ENCODE measurements at places on chromosomes 12 and 14. TPM values are rescaled to one million over a fixed set of nuclear protein-coding genes. Genes with fewer than 3 reads are reported as not detected.

SDSL gene
- 10.5 TPM for total RNA-seq

BTG1 gene
- 56.5 TPM for total RNA-seq

SIX6 gene
- total RNA-seq: not detected

LAG3 gene
- total RNA-seq: 2.0 TPM

CFL2 gene
- total RNA-seq: 110 TPM

C3AR1 gene
- 7.1 TPM for total RNA-seq

CCDC177 gene
- not detected for total RNA-seq

DNA sequence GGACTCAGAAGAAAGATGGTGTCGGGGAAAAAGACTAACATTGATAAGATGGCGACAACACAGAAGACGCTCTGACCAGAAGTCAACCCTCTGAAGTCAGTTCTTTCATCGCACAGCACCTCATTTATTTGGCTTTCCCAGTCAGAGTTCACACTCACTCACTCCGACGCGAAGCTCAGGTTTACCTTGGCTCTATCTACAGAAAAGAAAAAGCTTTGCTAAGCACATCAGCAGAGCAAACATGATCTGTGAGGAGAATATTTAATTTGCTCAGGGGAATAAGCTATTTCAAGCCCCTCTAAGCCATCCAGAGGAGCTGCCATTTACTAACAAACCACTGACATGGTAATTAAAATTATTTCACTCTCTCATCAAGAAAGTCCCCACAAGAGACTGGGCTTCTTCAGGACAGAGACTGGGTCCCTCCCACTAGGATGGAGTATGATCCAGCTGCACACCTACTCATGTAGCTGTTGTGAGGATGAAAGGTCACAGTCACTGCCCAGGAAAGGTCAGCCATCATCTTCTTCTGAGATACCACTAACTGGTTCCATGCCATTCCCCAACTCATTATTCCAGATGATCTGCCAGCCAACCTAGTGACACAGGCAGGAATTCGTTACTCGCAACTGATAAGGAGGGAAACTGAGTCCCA lies 111.4 kb downstream of the TTC7B start:
- no peak overlapping the region for H3K27ac ChIP-seq
- H3K4me1 ChIP-seq: no peaks in the 10 kb centered on the region
- no peak for DNase-seq
- H3K36me3 ChIP-seq: no peaks in the 10 kb centered on the region

GRCh38 chr14:74141703-74142102 lies 56.9 kb downstream of the LIN52 start:
- H3K27me3 ChIP-seq: no peaks in the 10 kb centered on the region
- H3K4me3 ChIP-seq: no peak overlapping the region
- H3K36me3 ChIP-seq: no peaks in the 10 kb centered on the region
- no peak overlapping the region for H3K27ac ChIP-seq
- DNase-seq: no peak

DNA sequence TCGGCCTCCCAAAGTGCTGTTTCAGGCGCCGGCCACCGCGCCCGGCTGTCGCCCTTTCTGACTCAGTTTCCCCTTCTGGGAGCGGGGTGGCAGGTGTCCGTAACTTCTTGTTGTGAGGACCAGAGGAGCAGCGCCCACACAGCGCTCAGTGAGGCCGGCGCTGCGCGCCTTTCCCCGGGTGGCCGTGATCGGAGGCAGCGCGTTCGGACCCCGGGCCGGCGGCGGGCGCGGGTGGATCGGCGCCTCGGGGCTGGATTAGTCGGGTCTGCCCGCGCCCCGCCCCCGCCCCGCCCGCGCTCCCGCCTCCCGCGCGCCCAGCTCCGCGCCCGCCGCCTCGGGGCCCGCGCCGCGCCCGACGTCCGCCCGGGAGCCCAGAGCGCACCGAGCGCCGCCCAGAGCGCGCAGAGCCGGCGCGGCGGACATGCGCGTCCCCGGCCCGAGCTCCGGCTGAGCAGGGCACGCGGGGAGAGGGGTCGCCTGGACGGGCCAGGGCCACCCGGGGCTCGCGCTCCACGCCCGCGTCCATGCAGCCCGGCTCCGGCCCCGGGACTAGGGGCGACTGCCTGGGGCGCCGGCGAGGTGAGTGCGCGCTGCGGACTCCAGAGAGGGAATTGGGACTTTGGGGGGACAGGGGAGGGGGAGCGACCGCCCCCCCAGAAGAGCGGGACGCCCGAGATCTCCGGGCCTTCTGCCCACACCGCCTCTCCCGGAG lies 50.6 kb downstream of the LRCOL1 start:
- H3K27ac ChIP-seq: no peak overlapping the region
- H3K27me3 ChIP-seq: no peaks in the 10 kb centered on the region
- H3K36me3 ChIP-seq: no peaks in the 10 kb centered on the region
- peak overlapping the region; percentile 52 for H3K4me3 ChIP-seq

DNA sequence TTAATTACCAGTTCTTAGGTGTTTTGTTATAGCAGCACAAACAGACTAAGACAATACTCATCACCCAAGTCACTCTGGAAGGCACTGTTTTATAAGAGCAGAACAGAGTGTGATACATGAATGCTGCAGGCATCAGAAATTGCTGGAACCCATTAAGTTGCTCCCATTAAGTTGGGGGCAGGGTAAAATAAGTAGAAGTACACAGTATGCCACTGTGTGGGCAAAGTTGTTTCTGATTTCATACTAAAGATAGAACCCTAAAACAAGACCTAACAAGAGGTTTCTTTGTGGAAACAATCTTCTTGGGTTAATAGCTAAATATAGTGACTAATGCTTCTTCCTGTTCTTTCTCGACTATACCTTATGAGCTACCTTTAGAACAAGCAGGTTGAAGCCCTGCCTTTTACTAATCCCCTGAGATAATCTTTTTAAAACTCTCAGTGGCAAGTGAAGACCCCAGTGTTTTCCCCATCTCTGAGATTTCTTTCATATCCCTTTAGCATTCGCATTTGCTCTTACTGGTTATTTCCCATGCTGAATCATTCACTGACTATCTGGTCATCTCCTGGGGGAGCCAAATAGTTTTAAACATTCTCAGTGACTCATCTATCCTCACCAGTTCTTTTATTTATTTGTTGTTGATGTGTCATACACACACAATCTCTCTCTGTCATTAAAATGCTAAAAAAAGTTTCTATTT lies 52.3 kb downstream of the SOCS2 start:
- no peaks in the 10 kb centered on the region for H3K36me3 ChIP-seq
- DNase-seq: peak; percentile 96
- H3K4me3 ChIP-seq: peak overlapping the region; percentile 8
- H3K27me3 ChIP-seq: no peaks in the 10 kb centered on the region

DNA sequence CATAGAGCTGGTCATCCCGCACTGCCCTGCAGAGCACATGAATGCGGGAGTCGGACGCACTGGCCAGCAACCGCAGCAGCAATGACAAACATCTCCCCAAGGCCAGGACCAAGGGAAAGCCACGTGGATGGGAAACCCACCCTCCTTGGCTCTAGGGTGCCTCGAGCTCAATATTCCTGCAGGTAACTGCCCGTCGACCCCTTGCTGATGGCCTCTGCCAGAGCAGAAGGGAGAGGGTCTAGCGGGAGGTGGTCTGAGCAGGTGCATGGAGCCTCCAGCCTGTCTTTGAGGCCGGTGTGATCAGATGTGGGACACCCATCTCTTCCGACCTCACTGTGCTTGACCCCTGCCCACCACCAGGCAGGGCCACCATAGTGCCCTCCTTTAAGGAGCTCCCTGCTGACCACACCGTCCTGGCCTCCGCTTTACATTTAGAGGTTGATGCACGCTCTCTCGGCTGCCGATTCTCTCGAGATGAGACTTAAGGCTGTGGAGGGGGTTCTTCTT lies 89.7 kb downstream of the PIWIL1 start:
- no peaks in the 10 kb centered on the region for H3K36me3 ChIP-seq
- no peaks in the 10 kb centered on the region for H3K27me3 ChIP-seq

GRCh38 chr12:107461222-107461975 lies 224.2 kb upstream of the PWP1 start:
- no peaks in the 10 kb centered on the region for H3K36me3 ChIP-seq
- H3K4me1 ChIP-seq: peaks cover 26% of the 10 kb centered on the region
- DNase-seq: peak; percentile 89
- H3K27me3 ChIP-seq: no peaks in the 10 kb centered on the region
- H3K27ac ChIP-seq: peak overlapping the region; percentile 75

DNA sequence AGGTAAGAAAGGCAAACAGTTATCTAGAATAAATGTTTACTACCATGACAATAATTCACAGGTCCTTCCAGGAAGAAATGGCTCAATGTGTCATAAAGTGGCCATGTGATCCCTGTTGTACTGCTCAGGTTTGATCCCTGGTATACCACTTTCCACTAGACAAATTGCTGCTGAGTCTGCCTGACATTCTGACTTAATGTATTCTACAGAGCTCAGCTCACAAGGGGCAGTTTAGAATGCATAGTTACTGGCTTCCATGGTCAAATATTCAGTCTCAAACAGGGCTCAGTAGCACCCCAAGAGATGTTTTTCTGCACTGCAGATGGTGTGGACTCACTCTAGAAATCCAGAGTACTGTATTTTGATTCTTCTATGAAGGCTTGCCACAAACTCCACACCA lies 21.8 kb downstream of the TSHR start:
- DNase-seq: no peak

GRCh38 chr12:107593713-107594381 lies 91.8 kb upstream of the PWP1 start:
- H3K27me3 ChIP-seq: no peaks in the 10 kb centered on the region
- H3K27ac ChIP-seq: no peak overlapping the region
- no peak for DNase-seq

GRCh38 chr14:36604757-36605505 lies 22.5 kb upstream of the NKX2-8 start:
- H3K27me3 ChIP-seq: no peaks in the 10 kb centered on the region
- no peaks in the 10 kb centered on the region for H3K36me3 ChIP-seq
- no peak overlapping the region for H3K27ac ChIP-seq
- H3K4me1 ChIP-seq: no peaks in the 10 kb centered on the region
- peak; percentile 36 for DNase-seq
- no peak overlapping the region for H3K4me3 ChIP-seq

DNA sequence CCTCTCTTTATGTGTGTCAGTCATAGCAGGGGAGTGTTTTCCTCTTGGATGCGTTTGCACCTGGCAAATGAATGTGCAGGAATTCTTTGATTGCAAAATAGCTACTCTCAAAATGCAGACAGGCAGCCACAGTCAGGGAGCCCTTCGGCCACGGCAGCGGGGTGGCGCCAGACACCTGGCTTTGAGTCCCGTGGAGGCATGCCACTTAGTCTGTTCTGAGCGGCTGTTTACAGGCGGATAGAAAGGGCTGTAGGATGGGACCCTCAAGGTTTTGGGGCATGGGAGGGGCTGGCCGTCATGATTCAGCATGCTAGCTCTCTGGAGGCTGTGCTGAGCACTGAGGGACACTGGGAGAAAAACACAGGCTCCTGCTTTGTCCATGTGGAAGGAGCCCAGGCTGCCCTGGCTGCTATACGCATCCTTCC lies 117.1 kb downstream of the SLC25A47 start:
- H3K4me3 ChIP-seq: no peak overlapping the region
- H3K36me3 ChIP-seq: no peaks in the 10 kb centered on the region
- H3K4me1 ChIP-seq: peaks cover 47% of the 10 kb centered on the region
- DNase-seq: peak; percentile 80
- no peaks in the 10 kb centered on the region for H3K27me3 ChIP-seq

DNA sequence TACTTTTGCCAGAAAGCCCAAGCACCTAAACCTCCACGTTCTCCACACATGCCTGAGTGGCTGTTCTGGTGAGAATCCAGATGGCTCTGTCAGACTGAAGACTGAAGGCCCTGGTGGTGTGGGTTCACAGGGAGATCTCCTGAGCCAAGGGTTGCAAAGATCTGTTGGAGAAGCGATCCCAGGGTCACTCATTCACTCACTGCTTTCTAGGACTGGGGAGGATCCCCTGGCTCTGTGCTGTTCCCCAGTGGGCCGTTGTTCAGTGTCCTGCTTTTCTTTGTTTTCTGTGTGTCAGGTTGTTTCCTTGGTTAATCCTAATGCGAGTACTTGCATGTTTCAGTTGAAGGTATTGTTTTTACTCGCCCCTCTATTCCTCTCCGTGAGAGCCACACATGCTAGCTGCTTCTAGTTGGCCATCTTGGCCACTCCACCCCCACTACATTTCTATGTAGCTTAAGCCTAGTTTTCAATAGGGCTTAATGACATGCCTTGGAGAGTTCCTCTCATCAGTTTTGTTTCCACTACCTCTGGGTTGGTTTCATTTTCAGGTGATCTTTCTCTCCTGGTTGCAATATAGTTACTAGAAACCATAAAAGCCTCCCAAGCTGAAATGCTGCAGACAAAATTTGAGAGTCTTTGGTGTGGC lies 144.5 kb upstream of the SLC38A2 start:
- no peak overlapping the region for H3K27ac ChIP-seq
- H3K4me3 ChIP-seq: no peak overlapping the region
- H3K27me3 ChIP-seq: no peaks in the 10 kb centered on the region
- no peak for DNase-seq
- peaks cover 3% of the 10 kb centered on the region for H3K4me1 ChIP-seq

DNA sequence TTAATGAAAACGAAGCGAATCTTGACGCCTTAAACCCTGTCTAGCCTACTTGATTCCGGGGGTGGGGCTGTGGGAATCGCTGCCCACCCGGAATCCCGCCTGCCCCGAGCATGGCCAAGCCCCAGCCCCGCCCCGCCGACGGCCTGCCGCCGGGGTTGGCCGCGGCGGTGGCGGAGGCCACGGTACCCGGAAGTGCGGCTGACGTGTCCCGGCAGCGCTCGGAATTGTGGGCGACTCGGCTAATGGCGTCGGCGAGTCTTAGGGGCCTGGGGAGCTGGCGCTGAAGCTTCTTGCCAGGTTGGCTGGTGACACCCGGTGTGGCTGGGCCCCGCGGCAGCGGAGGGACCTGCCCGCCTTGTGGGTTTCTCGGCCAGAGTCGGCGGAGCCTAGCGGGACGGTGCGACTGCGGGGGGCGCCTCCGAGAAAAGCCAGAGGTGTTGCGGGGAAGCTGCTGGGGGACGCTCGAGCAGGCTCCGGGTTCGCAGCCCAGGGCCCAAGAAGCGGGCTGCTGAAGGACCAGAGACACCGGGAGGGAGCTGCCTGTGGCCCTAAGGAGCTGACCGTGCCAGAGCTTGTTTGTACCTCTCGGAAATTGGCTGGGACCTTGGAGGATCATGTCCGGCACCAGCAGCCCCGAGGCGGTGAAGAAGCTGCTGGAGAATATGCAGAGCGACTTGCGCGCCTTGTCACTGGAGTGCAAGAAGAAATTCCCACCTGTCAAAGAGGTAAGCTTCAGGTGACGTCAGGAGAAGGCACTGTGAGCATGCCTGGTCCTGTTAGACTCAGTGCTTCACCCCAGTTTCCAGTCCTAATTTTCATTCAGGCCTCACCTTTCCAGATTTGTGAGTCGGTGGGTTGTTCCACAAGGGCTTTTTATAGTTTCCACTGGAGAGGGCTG lies at the start of gene MON2:
TSS of gene MON2 (plus strand) at position 233 of the 898 bp plus-strand sequence. CDS start at position 615, 382 bp downstream.
- peaks cover 11% of the 10 kb centered on the region for H3K4me1 ChIP-seq
- no peaks in the 10 kb centered on the region for H3K36me3 ChIP-seq
- no peaks in the 10 kb centered on the region for H3K27me3 ChIP-seq

DNA sequence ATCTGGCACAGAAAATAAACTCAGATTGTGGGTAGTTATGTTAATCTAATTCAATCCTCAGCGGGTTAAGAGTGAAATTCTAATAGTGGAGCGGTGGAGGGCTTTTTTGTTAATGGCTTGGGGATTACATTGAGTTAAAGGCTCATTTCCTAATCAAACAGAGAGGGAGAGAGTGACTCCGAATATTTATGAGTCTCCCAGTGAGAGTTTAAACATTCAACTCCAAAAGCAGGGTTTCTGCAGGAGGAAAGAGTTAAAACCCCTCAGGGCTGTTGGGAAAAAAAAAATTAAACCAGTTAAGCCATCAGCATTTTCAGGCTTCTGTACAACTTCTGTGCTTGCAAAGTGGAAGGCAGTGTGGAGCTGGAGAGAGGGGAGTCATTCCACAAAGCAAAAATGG lies 62.1 kb upstream of the ESRRB start:
- H3K27ac ChIP-seq: no peak overlapping the region
- H3K4me3 ChIP-seq: no peak overlapping the region
- H3K27me3 ChIP-seq: peaks cover 5% of the 10 kb centered on the region
- H3K4me1 ChIP-seq: no peaks in the 10 kb centered on the region
- DNase-seq: no peak
- H3K36me3 ChIP-seq: no peaks in the 10 kb centered on the region

Data from astrocyte (in vitro differentiated cells and primary cell).